ENCODE measurements at places on chromosomes 2 and 18. TPM values are rescaled to one million over a fixed set of nuclear protein-coding genes. Genes with fewer than 3 reads are reported as not detected.

DNA sequence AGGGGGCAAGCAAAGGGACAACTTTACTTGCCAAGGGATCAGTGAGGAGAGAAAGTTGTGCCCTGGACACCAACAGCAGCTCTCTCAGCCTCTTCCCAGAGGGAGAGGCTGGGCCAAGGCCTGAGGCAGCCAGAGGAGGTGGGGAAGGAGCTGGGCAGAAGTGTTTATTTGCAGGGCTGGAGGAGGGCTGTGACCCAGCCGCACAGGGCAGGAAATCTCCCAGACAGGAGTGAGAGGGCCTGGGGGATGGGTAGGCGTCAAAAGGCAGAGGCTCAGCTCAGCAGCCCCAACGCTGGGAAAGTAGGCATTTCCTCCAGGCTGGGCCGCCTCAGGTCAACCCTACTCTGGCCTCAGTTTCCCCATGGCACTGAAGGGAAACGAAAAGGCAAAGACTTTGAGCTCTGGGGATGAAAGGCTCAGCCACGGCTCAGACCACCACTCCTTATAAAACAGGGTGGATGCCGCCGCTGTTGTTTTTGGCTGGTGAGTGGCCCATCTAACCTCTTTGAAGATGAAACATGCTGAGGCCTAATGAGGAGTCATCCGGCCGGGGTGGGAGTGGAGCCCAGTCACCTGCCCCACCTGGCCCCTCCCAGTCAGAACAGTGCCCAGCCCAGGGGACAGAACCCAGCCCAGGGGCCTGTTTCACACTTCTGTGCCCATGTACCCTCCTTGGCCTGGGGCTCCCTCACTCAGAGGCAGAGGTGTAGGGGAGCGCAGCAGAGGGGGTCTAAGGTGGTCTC lies 21.9 kb upstream of the SEMA4C start:
- DNase-seq = no peak

DNA sequence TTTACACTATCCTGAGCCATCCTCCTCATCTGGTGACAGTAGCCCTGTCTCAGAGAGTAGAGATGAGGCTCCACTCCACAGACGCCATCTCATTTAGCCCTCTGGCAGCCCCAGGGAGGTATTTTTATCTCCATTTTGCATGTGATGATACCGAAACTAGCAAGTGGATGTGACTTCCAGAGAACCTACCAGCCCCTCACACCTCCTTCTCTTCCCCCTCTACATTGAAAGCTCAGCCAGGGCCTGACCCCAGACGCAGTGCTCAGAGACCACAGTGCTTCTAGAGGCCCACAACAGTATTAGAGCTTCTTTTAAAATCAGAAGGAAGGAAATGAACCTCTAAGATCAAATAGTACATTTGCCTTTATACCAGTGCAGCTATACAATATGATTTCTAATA lies 8.3 kb downstream of the GYPC start:
- DNase-seq = no peak

DNA sequence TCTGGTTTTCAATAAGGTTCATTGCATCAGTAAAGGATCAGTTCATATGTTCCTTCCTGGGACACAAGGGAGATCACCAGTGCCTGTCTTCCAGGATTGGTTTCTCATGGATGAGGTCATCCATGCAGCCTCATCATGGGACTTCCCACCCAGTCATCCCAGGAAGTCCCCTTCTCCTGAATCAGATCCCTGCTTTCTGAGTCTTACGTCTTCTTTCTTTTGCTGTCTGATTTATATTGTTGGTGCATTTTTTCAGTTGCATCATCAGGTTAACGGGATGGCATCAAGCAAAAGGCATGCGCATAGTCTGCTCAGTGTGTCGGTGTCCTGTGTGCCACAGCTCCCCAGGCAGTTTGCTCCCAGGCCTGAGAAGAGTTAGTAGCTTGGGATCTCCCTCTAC lies 105.9 kb downstream of the SOX11 start:
- no peak for DNase-seq

DNA sequence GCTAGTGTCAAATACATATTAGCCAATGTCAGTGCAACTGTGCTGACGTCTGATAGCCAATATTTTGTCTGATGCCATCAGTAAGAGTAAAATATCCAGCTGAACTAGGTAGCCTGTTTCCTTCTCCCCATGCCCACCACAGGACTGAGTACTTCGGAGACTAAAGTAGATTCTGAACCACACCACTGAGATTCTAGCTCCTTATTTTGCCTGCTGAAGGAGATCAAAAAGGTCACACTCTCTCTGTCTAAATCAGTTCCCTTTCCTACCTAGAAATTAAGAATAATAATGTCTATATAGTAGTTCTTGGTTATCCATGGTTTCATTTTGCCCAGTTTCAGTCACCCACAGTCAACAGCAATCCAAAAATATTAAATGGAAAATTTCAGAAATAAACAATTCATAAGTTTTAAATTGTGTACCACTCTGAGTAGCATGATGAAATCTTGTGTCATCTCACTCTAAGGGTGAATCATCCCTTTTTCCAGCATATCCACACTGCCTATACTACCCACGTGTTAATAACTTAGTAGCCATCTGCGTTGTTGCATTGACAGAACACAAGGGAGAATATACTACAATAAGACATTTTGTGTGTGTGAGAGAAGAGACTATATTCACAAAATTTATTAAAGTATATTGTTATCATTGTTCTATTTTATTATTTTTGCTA lies 1043.3 kb upstream of the PIK3C3 start:
- no peak for DNase-seq

GRCh38 chr2:137223722-137224121 lies 458.4 kb downstream of the THSD7B start:
- no peak for DNase-seq

DNA sequence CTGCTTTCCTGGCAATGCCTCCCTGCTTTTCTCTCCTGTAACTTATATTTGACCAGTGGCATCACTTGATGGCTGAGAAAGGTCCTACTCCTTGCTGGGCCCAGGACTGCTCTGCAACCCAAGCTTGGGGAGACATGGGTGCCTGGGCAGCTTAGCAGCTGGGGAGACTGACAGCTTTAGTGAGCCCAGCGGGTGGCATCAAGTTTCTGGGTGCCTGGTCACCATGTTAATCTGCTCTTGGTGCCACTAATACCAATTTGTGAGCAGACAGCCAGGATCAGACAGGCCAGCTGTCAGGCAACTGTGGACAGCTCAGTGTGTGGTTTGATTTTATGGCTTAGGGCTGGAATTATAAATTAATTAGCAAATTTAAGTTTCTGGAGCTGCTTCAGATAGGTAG lies 144.8 kb upstream of the GLI2 start:
- no peak for DNase-seq

DNA sequence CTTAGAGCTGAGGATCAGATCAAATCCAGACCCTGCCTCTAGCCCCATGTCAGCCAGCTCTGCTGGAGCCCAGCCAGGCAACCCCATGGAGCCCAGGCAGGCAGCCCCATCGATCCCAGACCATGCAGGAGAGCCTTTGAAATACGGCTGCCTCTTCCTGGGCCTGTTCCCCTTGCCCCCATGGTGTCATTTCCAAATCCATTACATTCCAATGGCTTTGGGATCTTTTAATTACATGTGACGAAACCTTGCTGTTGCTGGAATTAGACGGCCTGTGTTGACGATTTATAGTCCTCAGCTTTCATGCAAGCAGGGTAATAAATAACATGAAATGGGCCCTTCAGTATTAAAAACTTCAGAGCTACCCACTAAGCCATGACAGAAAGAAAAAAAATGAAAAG lies 75.8 kb upstream of the SLC14A2 start:
- DNase-seq = no peak

GRCh38 chr18:34873986-34874580 lies 164.0 kb downstream of the DTNA start:
- no peak for DNase-seq

- no peak for DNase-seq
These were observed 80.1 kb downstream of the NBAS start for GRCh38 chr2:15481000-15481399.

- no peak for DNase-seq
These were observed 1404.3 kb downstream of the SUCLG1 start for GRCh38 chr2:83054751-83055150.

DNA sequence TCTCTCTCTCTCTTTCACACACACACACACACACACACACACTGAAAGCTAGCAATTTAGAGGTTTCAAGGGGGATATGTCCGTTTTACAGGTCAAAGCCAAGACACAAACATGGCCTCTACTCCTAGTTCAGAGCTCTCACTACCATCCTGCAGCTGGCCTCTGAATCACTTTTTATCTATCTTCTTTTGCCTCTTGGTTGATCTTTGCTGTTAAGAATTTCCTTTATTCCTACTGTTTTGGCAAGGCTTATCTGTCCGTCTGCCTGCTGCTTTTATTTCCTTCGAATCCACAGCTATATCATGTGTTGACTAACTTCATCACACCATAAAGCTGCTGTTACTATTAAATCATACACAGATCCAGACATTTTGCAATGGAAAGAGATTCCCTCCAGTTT lies 543.0 kb downstream of the PLCL1 start:
- no peak for DNase-seq

GRCh38 chr2:71646028-71646427 lies 192.7 kb downstream of the DYSF start:
- DNase-seq = no peak

DNA sequence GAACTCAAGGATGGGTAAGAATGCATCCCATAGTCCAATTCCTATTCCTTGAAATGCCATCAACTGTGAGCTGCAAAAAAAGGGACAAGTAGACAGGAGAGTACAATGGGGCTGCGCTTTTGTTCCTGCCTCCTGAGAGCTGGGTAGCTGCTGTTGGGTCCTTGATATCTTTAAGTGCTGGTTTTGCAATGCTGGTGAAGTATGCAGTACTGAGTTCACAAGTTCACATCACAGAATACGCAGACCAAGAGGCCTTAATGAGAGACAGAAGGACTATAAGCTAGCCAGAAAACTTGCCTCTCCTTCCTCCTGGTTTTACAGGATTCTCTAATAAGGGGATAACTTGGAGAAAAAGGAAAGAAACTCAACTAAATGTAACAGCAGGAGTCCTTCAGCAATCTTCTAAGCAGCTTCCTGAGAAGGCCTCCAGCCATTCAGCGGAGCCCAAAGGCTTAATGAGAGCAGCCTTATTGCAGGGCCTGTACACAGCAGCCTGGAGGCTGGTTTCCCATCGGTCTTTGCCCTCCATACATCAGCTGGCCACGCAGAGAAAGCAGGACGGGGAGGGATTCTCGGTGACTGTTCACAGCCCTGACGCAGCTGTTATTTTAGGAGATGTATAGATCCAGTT lies 293.1 kb downstream of the CDCA7 start:
- DNase-seq = no peak

DNA sequence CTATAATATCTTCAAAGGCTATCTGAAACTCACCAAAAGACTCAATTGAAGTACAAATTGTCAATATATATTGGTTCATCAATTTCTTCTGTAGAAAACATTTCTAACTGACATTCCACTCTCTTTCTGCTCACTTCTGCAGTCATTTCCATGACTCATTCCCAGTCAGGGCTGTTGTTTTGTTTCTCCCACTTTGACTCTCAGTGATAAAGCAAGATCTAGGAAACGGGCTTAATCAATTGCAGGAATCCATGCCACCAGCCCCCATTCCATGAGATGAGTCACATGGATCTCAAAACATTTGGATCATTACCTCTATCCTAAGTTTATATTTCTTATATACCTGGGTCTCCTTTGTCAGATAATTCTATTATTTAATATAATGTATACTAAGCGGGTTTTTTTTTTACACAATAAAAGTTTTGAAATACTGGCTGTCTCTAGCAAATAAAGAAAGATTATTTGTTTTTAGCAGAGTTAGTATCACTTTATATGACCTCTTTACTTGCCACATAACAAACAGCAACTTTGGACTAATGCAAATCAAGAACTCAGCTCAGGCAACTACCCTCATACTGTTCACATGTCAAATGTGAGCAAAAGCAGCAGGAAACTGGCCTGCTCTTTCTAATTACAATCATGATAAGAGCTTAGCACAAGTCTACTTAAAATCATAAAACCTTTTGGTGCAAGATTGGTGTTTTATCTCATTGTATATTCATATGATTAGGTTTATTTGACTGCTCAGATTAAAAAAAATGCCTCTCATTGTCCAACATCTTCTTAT lies 251.1 kb upstream of the PIK3C3 start:
- no peak for DNase-seq

- DNase-seq = no peak
These were observed at the start of gene DSC1 for GRCh38 chr18:31162825-31163435. Gene DSC1, minus strand, starts transcription at chr18:31162856. Its CDS starts 262 bp downstream, at chr18:31162594.

DNA sequence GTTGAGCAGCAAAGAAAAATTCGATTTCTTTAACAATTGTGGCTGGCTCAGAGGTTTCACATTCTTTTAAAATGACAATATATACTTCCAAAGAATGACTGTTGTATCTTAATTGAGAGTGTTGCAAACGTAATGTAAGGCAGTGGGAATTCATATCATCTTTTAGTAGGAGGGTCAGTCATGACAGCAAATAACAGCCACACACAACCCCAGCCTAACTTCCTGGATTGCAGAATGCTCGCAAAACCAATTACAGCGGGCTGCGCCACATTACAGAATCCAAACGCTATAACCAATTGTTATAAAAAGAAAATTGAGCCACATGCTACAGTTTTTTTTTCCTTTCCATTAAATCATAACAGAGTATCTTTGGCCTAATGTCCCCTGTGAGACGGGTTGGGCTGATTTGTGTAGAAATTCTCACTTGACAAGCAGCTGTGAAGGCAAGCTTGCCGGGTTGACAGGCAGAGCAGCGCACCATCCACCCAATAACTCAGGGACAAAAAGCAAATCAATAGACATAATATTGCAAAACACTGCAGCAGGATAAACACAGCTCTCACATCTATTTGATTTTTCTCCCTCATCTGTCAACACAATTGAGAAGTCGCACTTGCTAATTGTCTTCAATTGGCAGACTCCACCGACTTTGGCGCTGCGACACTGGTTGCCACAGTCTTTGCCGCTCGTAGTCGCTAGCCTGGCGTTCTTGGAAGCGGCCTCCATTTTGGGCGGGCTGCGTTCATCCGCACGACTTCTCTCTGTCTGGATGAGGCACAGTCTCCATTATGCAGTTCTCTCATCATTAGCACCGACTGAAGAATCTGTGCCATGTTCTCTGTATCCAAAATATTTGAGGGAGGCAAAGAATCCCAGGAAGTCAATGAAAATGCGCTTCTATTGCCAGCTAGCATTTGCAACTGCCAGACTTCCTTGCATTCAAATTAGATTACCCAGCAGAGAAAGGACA lies 95.0 kb upstream of the CCDC68 start:
- DNase-seq = no peak

DNA sequence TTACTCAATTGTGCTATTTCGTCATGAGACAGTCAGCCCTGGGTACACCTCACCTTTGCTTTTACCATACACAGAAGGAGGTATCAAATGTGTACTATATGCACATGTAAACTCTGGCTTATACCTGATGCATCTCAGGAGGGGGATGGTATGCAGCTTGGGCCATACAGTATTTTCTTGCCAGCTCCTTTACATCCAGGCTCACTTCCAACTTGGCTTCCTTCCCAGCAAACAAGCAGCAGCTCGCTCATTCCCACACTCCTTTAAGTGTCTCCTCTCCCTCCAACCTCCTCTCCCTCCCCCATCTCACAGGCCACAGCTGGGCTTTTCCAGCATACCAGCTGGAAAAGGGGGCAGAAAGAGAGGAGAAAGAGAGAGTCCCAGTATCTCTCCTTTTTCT lies 9.6 kb downstream of the MARCHF4 start:
- no peak for DNase-seq

GRCh38 chr2:10817413-10817812 lies 4.8 kb upstream of the PDIA6 start:
- no peak for DNase-seq

GRCh38 chr2:84280873-84281272 lies 178.2 kb downstream of the SUCLG1 start:
- DNase-seq = no peak

Gene RGPD3
- 0.85 TPM for polyA plus RNA-seq

Gene CXCR1
- polyA plus RNA-seq = 1.1 TPM

Gene MBD1
- polyA plus RNA-seq = 13.9 TPM

Gene ACADL
- polyA plus RNA-seq = 10.8 TPM

Gene CROCC2
- polyA plus RNA-seq = 0.13 TPM

Gene CHPF
- polyA plus RNA-seq = 31.1 TPM

Gene SLC38A11
- 3.3 TPM for polyA plus RNA-seq

Gene KCNS3
- polyA plus RNA-seq = 0.96 TPM
